Stromal cell of bone marrow (primary cell): ENCODE measurements at places on chromosomes 2 and 18.

DNA sequence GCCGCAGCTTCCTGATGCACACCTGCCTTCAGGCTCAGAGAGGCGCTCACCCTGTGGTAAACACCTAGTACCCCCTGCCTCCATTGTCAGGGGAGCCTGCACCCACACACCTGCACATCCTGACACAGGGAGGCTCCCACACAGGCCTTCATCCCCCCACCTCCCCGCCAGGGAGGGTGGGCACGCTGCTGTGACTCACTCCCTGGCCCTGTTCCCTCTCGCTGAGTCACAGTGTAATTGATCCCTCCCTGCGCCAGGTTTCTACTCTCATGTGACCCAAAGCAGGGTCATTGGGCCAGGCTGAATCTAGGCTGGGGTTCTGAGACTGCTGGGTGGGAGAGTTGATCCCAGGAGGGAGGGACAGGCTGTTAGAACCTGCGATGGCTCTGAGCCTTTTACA is 8.5 kb upstream of the CELF4 start:
- no peak for DNase-seq

DNA sequence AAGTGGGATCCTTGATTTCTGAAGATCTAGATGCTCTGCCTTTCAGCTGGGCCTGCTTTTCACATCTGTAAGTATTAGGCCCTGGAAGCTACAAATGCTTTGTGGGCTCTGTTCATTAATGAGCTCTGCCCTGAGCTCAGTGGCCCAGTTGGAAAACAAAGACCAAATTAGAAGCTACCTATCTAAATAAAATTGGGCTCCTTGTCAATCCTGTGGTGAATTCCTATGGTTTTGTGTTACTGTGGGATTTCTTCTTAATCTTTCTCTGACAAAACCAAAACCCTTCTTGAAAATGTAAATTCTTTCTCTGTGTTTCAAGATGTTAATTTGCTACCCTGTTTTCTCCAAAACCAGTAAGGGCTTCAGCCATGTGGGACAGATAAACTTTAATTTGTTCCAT is 219.0 kb upstream of the HS6ST1 start:
- no peak for DNase-seq

- no peak for DNase-seq
These were observed 3.1 kb upstream of the TXNL4A start for GRCh38 chr18:79991494-79991893.

GRCh38 chr2:120472891-120473309 is 127.0 kb downstream of the INHBB start:
- no peak for DNase-seq

DNA sequence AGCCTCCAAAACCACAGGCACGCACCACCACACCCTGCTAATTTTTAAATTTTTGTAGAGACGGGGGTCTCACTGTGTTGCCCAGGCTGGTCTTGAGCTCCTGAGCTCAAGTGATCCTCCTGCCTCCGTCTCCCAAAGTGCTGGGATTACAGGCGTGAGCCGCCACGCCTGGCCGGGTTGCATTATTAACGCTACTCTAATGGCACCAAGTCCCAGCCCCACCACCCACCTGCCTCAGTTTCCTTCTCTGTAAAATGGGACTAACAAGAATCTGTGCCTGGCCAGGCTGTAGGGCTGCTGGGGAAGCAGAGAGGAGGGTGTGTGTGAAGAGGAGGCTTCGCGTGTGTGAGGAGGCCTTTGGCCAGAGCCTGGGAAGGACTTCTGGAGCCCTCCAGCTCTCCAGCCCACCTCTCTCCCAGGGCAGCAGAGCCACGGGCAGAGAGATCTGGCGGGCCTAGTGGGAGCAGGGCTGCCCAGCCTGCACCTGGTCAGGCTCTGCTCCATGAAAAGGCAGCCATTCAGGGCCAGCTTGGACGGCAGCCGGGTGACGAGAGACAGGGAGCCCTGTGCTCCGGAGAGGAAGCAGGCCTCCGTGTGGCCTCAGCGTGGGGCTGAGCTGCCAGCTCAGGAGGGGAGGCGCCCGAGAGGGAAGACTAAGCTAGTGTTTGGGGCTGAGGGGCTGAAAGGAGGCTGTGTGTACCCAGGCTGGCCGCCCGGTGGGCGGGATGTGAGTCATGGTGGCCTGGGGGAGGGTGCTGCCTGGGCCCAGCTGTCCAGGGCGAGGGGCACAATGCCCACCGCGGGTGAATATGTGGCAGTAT is 7.4 kb upstream of the B3GNT7 start:
- no peak for DNase-seq

DNA sequence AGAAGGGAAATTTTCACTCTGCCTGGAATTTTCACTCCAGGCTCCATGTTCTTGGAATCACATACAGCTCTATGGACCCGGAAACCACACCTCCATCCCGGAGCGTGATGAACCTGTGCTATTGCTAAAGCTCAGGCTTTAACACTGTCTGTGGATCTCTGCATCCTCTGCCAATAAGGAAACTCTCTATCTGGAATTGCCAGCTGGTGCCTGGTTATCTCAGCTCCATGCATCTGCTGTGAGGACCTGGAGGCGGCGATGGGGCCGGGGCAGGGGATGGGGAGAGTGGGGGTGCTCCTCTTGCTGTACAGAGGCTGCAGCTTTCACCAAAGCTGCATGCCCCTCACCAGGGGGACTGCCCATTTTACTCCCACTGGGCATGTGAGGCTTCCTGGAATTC is 754.0 kb upstream of the SOX11 start:
- no peak for DNase-seq

DNA sequence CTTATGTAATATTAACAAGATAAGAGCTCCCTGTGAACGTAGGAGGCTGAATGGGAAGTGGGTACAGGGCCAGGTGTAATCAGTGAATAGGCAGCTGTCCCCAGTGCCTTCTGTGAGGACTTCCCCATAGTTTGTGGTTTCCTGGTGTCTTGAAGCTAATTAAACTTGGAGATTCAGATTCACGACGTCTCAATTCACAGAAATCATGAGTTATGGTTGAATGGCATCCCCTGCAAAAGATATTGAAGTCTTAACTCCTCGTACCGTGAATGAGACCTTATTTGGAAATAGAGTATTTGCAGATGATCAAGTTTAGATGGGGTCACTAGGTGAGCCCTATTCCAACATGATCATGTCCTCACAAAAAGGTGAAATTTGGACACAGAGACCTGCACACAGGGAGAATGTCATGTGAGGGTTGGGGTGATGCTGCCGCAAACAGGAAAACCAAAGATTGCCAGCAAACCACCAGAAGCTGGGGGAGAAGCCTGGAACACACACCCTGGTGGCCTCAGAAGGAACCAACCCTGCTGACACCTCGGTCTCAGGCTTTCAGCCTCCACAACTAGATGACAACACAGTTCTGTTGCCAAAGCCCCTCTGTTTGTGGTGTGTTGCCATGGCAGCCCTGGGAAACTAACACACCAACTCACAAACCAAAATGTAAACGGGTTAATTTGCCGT is 13.2 kb downstream of the ARL4C start:
- no peak for DNase-seq

DNA sequence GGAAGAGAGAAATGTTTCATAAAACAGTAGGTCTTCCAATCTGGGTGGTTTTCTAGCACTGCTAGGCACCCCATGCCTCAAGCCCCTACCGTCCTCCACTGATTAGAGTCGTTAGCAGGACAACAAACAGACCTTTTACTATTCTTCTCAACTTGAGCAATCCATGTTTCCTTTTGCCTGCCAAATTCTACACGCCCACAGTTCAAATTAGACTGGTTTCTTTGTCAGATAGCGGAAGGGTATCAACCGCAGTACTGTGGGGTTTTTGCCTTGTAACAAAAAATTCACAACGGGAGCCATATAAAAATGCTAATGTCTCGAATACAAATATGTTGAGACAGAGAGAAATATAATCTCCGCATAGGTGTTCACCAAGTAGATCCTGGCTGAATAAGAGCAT is 59.9 kb downstream of the VIT start:
- no peak for DNase-seq

GRCh38 chr2:201807452-201807999 is 1.2 kb downstream of the CDK15 start:
- DNase-seq = peak; percentile 96
